IPS DF 19.7 (cell line): ENCODE measurements at places on chromosomes 2 and 18.

DNA sequence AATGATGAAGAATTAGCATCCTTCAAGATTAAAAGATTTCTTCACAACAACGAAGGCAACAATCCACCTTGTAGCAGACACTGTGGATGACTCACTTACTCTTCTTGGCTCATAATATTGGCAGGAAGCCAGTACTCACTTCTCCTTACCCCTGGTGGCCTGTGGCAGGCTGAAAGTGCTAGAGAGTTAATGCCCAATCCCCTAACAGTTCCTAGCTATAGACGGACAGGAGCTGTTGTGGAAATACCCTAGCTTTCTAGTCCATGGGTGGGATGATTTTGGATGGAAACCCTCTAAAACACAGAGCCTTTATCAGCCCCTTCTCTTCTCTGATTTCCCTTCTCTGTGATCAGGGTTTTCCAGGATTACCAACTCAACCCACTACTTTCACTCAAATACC is 128.6 kb upstream of the NYAP2 start:
- no peak for DNase-seq

- no peak for DNase-seq
These were observed 43.2 kb upstream of the ACAA2 start for GRCh38 chr18:49856496-49856895.

DNA sequence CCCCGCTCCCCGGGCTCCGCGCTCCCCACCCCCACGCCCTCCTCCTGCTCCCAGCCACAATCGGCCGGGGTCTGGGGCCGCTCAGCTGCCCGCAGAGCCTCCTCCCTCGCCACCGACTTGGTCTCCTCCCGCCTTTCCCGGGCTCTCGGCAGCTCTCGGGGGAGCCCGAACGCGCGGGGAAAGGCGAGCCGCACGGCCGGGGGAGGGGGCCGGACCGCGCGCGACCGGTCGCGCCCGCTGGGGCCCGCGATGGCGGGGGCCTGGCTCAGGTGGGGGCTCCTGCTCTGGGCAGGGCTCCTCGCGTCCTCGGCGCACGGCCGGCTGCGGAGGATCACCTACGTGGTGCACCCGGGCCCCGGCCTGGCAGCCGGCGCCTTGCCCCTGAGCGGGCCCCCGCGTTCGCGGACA is 327 bp downstream of the LTBP1 start:
- no peak for DNase-seq

- DNase-seq: no peak
These were observed 73.3 kb upstream of the CABLES1 start for GRCh38 chr18:23062011-23062410.

- DNase-seq: no peak
These were observed 180.8 kb downstream of the MBD2 start for GRCh38 chr18:54043484-54044251.

DNA sequence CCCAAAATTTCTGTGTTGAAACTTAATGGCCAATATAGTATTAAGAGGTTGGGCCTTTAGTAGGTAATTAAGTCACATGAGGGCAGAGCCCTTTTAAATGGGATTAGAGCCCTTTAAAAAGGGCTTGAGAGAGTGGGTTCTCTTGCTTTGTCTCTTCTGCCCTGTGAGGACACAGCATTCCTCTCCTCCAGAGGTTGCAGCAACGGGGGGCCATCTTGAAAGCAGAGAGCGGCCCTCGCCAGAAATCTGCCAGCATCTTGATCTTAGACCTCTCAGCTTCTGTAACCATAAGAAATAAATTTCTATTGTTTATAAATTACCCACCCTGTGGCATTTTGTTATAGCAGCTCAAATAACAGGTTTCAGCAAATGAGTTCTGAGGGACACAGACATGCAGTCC is 305.0 kb upstream of the LRP1B start:
- DNase-seq: no peak

DNA sequence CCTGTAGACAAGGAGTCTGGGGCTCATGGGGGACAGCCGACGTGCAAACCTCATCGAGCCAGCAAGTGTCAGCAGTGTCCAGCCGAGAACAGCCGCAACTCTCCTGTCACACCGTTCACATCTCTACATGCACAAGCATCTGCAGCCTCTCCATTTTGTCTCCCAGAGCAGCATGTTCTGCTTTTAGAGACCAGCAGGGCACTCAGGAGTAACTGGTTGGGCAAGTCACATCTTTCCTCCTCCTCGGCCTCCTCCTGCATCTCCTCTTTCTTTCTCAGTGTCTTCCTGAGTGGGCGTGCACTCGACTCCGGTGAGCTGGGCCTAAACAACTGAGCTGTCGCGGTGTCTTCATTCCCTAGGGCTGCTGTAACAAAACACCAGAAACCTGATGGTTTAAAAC is 249.9 kb downstream of the SH3BP4 start:
- DNase-seq: no peak

- DNase-seq: no peak
These were observed 23.3 kb downstream of the SLC14A2 start for GRCh38 chr18:45638544-45638943.

DNA sequence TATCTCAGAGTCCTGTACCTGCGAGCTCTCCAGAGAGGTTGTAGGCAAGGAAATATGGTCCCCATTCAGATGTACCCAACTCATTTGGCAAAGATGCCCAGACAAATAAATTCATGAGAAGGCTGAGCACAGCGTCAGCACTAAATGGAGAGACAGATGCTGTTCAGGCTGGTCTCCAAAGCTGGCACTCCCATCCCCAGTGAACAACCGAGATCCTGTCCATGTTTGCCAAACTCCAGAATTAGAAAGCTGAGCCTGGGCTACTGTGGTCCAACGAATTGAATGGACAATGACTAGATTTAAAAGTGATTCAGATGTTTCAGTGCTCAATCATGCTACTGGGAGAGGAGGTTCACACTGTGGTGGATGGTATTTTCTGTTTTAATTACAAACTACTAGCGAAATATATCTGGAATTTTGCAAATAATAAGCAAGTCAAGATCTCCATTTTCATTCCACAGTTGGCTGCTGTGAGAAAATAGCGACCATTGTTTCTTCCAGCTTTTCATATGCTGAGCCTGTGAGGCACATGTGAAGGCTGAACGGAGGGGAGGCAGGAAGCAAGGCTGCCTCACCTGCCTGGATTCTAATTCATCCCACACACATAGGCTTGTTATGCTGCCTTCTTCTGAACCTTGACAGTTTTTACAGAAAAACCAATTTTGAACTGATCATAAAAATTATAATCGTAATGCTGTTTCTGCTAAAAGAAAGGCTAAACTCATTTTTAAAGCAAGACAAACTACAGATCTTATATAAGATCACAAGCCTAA is 22.6 kb upstream of the DAPL1 start:
- no peak for DNase-seq

- DNase-seq: no peak
These were observed 427.7 kb upstream of the HS6ST1 start for GRCh38 chr2:128746356-128746755.

DNA sequence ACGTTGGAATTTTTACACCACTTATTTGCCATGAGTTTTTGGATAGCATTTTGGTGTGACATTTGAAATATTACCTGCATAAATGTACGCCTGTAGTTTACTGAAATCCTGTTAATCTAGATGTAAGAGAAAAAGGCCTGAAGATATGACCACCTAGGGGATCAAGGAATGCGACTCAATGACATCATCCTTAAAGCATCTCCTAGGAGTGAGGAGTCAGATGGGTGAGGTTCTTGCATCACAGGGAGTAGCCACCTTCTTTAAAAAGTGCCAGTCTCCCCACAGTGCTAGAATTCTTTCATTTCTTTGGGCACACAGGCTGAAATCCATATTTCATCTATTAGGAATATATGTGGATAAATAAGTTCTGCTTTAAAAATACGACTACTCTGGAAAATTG is 34.5 kb downstream of the ADCYAP1 start:
- DNase-seq: peak; percentile 35

- DNase-seq: no peak
These were observed 153.5 kb upstream of the TPO start for GRCh38 chr2:1259746-1260145.

DNA sequence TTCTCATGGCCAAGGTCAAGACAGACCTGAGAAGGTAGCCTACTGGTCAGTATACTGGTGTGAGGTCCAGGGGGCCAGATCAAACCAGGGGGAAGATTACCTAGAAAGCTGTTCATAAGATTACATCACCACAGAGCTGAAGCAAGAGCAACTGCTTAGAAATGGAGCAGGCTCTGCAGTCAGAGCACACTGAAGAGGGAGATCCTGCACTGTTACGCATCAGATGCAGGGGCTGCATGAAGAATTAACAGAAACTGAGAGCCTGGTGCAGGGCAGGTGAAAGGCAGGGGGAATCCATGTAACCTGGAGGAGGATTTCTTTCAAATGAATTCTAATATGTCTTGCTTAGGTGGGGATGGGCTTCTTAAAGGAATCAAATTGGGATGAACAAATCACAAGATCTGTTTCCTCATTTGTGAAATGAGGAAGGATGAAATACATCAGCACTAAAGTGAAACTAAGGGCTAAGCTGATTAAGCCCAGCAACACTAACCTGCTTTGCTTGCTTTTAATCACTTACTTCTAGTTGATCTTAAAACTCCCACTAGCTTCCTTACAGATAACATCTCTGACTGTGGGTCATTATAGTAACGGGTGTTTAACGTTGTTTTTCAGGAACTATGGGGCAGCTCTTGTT is 74.3 kb upstream of the ADAM23 start:
- no peak for DNase-seq

DNA sequence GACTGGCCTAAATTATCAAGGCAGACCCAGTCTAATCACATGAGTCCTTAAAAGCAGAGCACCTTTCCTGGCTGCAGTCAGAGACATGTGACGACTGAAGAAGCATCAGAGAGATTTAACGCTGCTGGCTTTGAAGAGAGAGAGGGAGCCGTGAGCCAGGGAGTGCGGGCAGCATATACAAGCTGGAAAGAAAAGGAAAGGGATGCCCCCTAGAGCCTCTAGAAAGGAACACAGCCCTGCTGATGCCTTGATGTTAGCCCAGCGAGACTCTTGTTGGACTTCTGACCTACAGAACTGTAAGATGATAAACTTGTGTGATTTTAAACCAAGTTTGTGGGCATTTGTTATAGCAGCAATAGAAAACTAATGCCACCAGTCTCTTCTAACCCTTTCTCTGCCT is 58.1 kb downstream of the HEATR5B start:
- peak; percentile 15 for DNase-seq
